Stimulated activated CD8-positive, alpha-beta memory T cell treated with anti-CD3 and anti-CD28 coated beads, Interleukin-7, amount 100 ng/mL, for 24 hours (primary cell): ENCODE measurements at places on chromosomes 5 and 9.

DNA sequence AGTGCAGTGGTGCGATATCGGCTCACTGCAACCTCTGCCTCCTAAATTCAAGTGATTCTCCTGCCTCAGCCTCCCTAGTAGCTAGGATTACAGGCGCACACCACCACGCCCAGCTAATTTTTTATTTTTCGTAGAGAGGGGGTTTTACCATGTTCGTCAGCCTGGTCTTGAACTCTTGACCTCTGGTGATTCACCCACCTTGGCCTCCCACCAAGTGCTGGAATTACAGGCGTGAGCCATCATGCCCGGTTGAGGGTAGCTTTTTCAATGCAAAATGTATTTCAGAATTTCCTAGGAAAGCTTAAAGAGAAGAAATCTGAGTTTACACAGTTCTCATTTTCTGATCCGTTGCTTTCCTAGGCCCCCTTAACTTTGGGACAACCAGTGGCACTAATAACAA, 15.7 kb downstream of the BDP1 start:
- no peak for DNase-seq

DNA sequence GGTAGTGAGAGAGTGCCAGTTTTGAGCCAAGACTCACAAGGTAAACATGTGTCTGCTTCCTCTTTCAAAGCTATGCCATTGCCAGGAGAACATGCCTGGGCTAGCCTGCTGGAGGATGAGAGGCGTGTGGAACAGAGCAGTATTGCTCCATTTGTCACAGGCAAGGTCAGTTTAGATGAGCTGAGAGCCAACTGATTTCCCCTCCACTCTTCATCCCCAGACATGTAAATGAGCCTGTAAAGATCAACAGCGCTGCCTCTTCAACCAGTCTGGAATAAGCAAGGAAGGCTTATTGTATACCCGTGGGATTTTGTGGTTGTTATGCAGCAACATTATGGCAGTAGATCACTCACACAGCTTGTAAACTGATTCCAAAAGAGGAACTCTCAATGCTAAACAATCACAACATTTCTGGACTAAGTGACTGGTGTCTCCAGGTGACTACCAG, 8.2 kb upstream of the GDNF start:
- DNase-seq, result no peak

GRCh38 chr5:1510151-1510561, 13.6 kb downstream of the LPCAT1 start:
- DNase-seq, result no peak

DNA sequence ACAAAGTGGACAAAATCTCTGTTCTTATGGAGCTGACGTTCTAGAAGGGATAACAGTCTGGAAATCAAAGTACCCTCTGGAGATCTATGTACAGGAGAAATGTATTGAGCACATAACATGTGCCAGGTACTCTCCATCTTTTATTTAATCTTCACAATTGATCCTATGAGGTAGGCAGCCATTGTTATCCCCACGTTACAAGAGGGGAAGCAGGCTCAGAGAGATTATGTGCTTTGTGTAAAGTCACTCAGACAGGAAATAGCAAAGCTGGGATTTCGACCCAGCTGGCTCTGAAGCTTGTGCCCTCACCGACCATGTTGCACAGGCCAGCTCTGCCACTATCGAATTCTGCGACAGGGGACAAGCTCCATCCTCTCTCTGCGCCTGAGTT, 21.5 kb downstream of the PDGFRB start:
- DNase-seq, result no peak

DNA sequence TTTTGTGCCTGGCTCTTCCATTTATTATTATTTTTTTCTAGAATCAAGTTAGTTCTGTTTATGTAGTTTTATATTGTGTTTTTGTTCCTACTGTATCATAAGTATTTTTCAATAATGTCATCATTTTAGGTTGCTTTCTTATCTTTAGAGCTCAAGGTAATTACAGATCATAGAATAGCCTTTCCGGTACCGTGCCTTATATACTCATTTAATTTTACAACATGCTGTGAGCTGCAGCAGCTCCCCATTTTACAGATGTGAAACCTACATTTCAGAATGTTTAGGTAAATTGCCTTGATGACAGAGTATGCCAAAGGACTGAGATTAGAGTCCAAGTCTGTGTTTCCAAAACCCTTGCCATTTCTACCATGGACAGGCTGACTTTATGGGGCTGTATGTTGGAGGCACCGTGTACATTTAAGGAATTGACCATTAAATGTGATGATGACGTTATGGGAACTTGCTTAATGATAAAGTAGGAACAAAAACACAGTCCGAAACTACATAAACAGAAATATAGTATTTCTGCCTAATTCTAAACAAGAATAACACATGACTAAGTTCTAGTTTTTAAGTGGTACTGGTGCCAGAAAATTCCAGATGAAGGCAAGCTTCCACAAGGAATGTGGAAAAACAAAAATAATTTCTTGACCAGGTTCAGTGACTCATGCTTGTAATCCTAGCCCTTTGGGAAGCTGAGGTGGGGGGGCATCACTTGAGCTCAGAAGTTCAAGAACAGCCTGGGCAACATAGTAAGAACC, 97.7 kb downstream of the IQGAP2 start:
- no peak for DNase-seq

GRCh38 chr9:124600407-124600806, 93.2 kb upstream of the NR5A1 start:
- no peak for DNase-seq

DNA sequence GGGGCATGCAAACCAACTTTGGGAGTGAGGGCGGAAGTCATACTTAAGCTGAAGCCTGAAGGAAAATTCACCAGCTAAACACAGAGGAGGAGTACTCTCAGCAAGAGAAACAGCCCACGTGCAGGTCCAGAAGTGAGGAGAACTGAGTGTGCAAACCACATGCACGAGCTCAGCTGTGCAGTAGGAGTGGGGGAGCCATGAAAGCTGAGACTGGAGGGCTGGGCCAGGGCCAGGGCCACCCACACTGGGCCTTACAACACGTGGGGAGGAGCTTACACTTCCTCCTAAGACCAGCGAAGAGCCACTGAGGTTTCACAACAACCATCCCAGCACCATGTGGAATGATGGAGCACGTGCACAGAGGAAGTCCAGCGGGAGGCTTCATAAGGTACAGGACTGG, 9.3 kb upstream of the WWC1 start:
- no peak for DNase-seq

GRCh38 chr5:32833127-32833526, 122.0 kb downstream of the NPR3 start:
- no peak for DNase-seq

- DNase-seq, result no peak
Observed at GRCh38 chr5:133363807-133364587, 248.3 kb downstream of the FSTL4 start.

DNA sequence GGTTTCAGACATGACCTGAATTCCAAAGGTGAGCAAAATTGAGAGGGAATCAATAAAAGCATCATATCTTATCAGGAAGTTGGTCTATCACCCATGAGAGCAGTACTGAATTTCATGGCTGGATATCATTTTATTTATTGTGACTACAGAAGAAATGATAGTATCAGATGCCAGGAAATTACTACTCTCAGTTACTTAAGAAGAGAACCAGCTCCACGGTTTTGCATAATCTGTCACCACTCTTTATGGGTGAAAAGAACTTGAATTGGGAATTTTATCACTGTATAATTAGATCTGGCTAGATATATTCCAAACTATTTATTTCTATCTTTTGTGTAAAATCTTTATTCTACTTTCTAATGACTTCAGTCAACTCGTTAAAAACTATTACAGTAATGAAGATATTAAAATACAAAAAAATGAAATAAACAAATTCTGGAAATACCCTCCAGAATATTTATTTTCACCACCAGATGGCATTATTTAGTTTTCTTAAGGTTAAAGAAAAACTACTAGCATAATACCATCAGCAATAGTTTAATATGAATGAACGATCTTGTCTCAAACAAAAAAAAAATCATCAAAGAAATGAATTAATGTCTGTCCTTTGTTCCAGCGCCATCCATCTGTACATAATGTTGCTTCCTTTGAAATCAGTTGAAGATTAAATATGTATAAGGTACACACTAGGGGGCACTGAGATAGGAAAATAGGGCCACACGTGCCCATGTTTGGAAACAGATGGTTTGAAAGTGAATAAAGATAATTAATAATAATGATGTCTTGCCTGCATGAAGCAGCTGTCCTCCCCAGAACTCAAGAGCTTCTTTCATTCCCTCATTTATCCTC, 84.7 kb upstream of the SLCO6A1 start:
- DNase-seq, result no peak
